ENCODE measurements at places on chromosomes 4 and X.

DNA sequence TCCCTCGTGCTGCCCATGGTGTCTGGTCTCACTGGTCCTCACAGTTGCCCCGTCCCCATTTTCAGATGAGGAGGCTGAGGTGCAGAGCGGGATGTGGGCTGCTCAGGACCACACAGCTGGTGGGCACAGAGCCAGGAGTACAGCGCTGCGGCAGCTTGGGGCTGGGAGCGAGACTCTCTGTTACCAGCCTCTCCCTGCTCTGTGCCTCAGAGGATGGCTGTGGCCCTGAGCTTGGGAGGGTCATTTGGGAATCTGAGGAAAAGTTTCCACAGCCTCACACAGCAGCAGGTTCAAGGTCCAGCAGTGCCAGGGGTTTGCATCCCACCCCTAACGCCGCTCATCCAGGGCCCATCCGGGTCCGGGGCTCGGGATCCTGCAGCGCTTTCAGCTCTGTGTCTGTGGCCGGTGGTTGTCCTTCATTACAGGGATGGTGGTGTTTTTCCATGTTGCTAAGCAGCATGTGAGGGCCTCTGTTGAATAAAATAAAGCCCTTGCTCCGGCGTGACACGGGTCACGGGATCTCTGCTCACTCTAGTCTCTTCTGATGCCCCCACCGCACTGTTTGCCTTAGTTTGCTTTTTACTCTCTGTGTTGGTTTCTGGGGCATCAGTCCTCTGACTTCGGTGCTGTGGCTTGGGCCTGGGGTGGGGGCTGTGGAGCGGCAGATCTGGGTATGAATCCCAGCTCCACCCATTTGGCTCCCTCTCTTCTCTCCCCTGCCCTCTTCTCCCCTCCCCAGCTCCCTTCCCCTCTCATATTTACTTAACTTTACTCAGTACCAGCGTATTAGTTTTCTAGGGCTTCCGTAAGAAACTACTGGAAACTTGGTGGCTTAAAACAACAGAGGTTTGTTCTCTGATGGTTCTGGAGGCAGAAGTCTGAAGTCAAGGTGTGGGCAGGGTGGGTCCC is 6.5 kb downstream of the WFS1 start:
- no peak for DNase-seq

GRCh38 chrX:2272337-2272736 is 228.4 kb downstream of the DHRSX start:
- no peak for DNase-seq

- DNase-seq = no peak
Measured at GRCh38 chrX:131216828-131217227, 72.3 kb downstream of the IGSF1 start.

GRCh38 chrX:64188901-64189300 is 16.6 kb downstream of the AMER1 start:
- no peak for DNase-seq

- DNase-seq = peak; percentile 61
Measured at GRCh38 chr4:184745831-184746795, 12.2 kb upstream of the CENPU start.

- no peak for DNase-seq
Measured at GRCh38 chrX:71095981-71096759, 519 bp downstream of the FOXO4 start.
